B cell (primary cell): ENCODE measurements at places on chromosomes 5 and 9.
A peak's percentile ranks its signal among the peaks of the same experiment; 100 is the strongest.

- no peak for DNase-seq
Measured at GRCh38 chr5:15914638-15915037, 265.0 kb downstream of the MARCHF11 start.

GRCh38 chr5:149072376-149072775 lies 9.5 kb upstream of the SH3TC2 start:
- no peak for DNase-seq

DNA sequence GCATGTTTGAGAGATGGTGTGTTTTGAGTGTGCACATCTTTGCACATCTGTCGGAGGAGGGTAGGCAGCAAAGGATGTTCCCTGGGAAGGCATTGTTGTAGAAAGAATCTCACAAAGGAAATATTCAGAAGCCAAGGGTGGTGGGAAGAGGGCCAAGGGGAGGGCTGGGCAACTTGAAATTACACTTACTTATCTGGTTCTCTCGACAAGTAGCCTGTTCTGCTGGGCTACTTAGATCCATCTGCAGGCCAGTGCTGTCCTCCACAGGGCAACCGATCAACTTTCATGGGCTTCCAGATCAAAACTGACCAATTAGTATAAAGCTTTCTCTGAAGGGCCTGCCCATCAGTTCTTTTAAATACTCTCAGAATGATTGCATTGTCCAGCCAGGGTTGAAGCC lies 495.2 kb downstream of the GADD45G start:
- DNase-seq = no peak

DNA sequence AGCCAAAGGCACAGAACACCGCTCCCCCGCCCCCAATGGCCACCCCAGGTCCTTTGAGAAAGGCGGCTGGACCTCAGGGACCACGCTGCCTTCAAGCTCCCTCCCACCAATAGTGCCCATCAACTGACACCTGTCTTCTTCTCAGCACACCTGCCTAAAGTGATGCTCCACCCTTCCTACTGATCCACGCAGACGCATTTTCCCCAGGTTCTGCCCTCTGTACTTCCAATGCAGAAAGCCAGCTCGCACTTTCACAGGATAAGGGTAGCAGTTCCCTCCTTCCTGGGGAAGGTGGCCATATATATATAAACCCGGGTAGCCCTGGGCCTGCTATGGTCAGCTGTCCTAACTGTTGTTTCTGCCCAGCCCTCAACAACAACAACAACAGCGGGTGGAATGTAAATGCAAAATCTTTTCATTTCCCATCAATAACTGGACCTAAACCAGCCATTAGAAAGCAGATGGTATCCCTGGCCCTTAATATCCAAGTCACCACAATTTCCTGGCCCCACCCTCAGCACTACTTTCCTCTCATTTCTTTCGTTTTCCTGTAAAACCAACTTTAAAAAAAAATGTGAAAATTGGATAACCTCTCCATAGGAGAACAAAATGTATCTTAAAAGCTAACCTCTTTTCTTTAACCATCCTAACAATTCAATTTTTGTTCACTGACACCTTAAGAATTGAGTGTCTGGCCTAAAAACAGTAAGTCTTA lies 1.7 kb downstream of the GOLM1 start:
- DNase-seq = no peak

DNA sequence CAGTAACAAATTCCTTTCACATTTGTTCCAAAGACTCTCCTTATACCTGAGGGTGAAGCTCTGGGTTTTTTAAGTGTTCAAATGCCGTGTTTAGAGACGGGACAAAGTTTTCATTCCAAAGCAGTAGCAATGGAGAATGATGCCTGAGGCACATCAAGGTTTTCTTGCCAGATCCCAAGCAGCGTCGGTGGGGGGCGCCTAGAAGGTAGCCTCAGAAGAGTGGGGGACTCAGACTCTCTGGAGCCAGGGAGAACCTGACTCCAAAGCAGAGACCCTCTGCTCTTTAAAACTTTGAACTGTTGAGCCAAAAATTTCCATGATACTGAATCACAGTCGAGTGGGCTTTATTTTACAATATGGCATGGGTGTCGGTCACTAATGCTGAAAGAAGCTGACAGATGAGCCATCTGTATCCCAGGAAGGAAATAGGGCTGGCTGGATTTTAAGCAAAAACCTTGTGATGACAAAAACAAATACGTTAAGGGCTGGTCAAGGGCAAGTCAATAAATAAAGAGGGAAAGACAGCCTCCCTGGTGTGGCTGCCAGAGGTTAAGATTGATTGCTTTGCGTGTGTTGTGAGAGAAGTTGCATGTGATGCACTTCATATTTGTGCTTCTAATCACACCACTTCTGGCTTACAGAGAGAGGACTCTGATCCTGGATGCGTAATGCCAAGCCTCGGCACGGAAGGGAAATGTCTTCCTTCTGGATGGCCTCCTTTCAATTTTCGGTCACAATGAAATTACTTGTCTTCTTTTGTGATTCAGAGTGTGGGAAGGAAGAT lies 161.1 kb upstream of the EFNA5 start:
- no peak for DNase-seq

- DNase-seq = no peak
Measured at GRCh38 chr5:128097224-128097623, 13.7 kb downstream of the SLC12A2 start.

- DNase-seq = no peak
Measured at GRCh38 chr9:130995086-130996011, 13.6 kb upstream of the LAMC3 start.

DNA sequence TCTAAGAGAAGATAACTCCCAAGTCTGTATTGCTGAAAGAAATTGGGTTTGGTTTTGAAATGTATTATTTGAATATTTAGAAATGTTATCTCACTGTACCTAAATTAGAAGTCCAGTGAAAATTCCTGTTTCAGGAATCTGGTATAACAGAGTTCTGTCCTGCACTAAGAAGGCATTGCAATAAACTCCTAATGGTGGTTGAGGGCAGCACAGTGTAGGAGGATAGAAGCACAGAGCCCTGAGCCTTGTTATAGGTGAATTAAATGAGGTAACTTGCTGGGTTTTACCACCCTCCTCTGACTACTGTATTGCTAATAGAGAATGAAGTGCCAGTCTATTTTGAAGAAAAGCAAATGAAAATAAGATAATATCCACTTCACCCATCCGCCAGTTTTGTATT lies 143.4 kb downstream of the CD180 start:
- DNase-seq = no peak

- no peak for DNase-seq
Measured at GRCh38 chr9:116163293-116164055, 9.9 kb downstream of the PAPPA start.

GRCh38 chr5:96901384-96901783 lies 25.1 kb downstream of the ERAP2 start:
- peak; percentile 26 for DNase-seq

- DNase-seq = no peak
Measured at GRCh38 chr5:135950611-135951010, 4.2 kb downstream of the LECT2 start.

DNA sequence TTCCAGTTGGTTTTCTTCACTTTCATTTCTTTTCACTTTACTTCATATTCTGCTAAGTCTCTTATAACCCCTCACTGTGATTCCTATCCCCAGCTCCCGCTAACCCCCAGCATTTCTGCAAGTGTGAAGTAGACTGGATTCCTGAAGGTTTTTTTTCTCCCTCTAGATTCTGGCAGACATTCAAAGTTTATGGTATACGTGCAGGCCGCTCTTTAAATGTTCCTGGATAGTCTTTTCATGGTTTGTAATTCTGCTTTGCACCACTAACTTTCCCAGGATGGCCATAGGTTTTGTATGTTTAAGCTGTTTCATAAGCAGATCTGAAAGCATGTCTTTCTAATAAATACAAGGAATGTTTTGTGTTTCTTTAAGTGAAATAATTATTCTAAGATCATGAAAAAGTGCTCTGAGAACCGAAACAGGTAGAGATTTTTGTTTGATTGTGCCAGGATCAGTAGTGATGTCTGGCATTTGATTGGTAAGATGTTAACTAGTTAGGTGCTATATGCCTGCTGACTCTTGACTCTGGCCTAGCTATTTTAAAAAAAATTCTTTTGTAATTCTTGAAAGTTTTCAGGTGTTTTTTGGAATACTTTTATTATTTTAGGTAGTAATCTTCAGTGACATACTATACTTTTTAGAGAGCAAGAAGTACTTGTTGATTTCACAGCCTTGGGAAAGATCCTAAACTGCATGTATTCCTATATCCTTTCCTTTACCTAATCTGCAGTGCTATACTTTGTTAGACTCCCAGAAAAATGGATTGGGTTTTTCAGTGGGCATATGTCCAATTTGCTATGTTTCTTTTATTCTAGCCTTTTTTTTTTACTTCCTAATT lies 29.7 kb downstream of the CNOT6 start:
- DNase-seq = no peak

GRCh38 chr9:129834489-129835127 lies 467 bp downstream of the C9orf78 start:
- no peak for DNase-seq

DNA sequence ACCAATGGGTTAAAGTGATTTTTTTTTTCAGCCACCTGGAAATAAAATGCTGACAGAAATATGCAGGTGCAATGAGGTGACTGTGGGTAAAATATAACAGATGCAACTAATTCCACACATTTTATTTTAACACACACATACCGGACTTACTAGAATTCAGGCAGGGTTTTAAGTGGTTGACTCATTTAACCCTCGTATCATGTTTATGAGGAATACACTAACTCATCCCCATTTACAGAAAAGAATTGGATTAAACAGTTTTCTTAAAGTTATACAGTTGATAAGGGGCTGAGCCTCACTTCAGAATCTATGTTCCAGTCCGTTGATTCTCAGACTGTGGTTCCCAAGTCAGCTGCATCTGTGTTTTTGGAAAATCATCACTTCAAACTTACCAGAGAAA lies 207.5 kb downstream of the CHSY3 start:
- no peak for DNase-seq

- no peak for DNase-seq
Measured at GRCh38 chr9:83024506-83025125, 38.3 kb downstream of the RASEF start.

DNA sequence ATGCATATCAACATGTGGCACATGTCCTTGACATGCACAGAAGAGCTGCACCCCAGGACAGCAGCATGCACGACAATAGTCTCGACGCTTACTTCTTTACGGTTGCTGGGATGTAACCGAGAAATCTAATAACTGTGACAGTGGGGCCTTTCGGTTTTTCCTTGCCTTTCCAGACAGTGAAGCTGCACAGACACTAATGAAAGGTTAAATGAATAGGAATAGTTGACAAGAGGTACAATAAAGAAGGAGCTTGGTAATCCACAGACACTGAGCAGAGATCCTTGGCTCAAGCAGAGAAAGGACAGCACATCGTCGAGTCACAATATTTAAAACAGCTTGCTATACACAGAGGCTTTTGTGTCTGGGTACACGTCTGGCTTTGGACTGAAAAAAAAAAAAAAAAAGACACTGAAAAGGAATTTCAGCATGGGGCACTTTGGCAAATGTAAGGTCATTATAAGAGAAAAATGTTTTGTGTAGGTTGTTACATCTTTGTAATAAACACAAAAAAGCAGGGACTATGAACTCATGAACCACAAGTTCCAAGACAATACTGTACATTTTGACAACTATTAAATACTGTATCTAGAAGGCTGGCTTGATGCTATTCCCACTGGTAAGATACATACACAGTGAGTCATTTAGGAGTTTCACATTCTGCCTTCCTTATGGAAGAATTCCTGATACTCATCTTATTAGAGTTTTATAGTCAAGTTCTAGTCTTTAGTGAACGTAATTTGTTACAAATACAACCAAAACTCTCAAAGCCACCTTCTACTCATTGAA lies 5.6 kb downstream of the BNC2 start:
- DNase-seq = no peak

DNA sequence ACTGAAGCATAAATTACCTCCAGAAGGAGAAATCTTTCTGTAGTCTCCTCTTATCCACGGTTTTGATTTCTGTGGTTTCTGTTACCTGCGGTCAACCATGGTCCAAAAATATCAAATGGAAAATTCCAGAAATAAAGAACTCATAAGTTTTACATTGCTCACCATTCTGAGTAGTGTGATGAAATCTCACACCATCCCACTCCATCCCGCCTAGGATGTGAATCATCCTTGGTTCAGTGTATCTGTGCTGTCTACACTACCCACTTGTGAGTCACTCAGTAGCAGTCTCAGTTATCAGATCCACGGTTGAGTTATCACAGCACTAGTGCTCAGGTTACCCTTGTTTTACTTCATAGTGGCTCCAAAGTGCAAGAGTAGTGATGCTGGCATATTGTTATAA lies 371.2 kb downstream of the NFIB start:
- no peak for DNase-seq

GRCh38 chr5:10666531-10667299 lies 94.3 kb downstream of the DAP start:
- no peak for DNase-seq

DNA sequence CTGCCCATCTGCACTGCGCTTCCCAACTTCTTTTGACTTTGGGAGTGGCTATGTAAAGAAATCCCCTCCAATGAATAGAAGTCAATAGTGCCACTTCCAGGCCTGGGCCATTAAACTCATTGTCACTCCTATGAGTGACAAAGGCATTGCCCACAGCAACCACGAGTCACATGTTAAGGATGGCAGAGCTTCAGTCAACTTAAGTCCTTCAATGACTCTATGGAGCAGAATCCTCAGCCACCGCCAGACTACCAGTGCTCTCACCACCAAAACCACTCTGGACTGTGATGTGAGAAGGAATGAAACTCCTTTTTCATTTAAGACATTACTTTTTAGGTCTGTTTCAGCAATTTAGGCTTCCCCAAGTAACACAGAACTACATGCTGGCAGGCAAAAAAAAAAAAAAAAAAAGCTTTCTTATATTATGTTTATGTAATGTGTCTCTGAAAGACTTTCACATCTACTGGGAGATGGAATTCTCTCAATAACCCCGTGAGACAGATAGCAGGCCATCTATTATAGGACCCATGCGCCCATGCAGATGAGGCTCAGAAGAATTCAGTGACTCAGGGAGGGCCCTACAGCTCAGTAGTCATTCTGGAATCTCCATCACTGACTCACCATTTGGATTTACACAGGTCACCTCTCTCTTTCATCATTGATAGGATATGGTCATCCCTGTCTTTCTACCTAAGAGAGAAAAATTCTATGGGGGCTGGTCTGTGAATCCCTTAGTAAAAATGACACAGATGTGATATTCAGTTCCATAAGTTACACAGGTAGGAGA lies 180.5 kb downstream of the CEMIP2 start:
- DNase-seq = no peak
